ENCODE measurements at places on chromosomes 7 and 10.

DNA sequence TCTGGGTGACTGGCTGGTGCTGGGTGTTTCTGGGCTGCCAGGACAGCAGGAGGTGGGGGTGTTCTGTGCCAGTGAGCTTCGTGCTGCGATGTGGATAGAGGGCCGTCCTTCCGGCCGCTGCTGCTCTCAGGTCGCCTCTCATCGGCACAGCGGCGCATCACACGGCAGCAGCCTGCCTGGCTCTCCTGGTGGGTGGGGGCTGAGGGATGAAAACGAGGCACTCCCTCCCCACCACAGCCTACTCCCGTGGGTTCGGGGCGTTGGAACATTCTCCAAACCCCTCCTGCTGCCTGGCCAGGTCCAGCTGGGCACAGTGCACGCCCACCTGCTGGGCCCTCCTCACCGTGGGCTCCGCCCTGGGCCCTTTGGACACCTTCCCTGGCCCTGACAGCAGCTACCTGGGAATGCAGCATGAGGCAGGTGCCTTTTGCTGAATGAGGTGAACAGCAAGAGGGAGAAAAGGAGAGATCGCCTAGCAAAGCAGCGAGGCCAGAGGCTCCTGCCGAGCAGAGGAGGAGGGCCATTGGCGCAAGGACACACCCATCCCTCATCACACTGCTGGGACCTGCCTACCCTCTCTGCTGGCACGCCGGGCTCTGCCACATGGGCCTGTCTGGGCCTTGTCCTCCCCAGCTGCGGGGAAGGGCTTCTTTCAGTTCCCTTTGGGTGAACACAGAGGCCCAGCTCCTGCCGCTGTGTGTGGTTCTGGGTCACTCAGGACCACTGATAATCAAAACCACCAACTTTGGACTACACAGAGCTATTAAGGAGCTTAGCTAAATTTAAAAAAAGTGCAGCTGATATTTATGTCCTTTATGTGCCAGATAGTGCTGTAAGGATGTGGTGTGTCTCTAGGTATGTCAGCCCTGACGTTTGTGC, 33.4 kb downstream of the INPP5A start:
- DNase-seq: no peak

- no peak for DNase-seq
These were observed 14.2 kb upstream of the PFKP start for GRCh38 chr10:3053155-3053554.

GRCh38 chr7:30185496-30185895, 50.7 kb downstream of the MTURN start:
- no peak for DNase-seq

- no peak for DNase-seq
These were observed 9.3 kb downstream of the DIP2C start for GRCh38 chr10:680146-680545.

- DNase-seq: no peak
These were observed 178.8 kb upstream of the AKR1E2 start for GRCh38 chr10:4647109-4647785.

GRCh38 chr7:171364-171904, 20.9 kb upstream of the FAM20C start:
- no peak for DNase-seq

- DNase-seq: no peak
These were observed 34.5 kb downstream of the MKI67 start for GRCh38 chr10:128091636-128092210.

DNA sequence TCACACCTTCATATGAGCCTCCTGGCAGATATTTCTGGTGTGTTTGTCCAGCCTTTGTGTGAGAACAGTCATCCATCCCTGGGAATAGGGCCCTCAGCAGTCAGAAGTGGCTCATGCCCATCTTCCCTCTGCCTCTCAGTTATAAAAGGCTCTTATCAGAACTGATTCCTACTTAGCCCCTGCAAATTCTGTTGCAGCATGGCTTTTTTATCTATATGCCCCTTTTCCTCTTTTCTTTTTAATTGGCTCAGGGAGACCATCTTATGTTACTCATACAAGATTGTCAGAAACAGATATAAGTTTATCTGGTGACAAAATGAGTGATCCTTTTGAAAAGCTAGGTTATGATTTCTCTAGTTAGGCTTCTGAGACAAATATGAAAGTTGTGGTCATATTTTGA, 194.1 kb downstream of the CREB5 start:
- DNase-seq: no peak

- DNase-seq: no peak
These were observed 47.0 kb downstream of the PDGFA start for GRCh38 chr7:472640-472957.

DNA sequence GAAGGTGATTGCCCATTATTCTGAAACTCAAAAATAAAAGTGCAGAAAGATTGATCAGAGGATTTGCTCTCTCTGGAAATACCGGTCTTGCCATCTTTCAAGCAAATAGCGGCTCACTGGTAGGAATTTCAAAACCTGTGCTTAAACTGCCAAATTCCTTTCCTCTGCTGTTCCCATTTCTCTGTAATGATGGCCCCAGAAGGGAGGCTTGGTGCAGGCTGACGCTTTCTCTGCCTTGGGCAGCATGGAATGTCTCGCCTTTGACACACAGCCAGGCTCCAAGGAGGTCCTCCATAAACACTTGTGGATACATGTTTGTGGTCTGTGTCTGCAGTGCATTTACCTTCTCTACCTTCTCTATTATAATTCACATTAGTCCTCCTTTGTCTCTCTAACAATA, 146.8 kb downstream of the HIBADH start:
- DNase-seq: no peak

- peak; percentile 61 for DNase-seq
These were observed 876 bp downstream of the GNAI1 start for GRCh38 chr7:80135309-80136104.

- no peak for DNase-seq
These were observed 44.3 kb downstream of the INSYN2A start for GRCh38 chr10:127151981-127152699.

GRCh38 chr10:71817831-71818655, 33.0 kb downstream of the PSAP start:
- DNase-seq: no peak

DNA sequence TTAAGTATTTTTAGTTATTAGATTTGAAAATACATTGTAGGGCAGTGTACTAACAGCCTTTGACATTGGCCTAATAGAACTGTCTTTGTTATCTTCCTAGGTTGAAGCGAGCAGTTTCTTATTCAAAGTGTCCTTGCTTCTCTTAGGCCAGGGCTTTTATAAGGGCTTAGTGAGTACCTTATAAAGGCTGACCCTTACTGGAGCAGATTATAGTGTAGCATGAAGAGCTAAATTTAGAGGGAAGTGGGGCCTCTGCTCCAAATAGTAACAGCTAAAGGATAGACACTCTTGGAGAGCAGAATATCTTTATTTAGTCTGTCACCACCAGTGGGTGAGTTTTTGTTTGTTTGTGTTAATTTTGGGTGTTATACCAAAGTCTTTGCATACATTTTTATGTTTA, 15.9 kb downstream of the BZW2 start:
- no peak for DNase-seq

DNA sequence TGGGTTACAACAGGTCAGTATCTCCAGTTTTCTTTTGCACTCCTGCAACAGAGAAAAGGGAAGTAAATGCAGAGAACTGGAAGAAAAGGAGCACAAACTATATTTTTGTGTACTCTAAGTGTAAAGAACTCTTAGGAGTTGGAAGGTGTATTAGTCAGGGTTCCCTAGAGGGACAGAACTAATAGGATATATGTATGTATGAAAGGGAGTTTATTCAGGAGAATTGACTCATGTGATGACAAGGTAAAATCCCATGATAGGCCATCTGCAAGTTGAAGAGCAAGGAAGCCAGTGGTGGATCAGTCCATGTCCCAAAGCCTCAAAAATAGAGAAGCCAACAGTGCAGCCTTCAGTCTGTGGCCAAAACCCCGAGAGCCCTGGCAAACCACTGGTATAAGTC, 22.6 kb upstream of the RAB18 start:
- DNase-seq: no peak

- no peak for DNase-seq
These were observed 115.6 kb downstream of the CDH23 start for GRCh38 chr10:71512312-71512711.

DNA sequence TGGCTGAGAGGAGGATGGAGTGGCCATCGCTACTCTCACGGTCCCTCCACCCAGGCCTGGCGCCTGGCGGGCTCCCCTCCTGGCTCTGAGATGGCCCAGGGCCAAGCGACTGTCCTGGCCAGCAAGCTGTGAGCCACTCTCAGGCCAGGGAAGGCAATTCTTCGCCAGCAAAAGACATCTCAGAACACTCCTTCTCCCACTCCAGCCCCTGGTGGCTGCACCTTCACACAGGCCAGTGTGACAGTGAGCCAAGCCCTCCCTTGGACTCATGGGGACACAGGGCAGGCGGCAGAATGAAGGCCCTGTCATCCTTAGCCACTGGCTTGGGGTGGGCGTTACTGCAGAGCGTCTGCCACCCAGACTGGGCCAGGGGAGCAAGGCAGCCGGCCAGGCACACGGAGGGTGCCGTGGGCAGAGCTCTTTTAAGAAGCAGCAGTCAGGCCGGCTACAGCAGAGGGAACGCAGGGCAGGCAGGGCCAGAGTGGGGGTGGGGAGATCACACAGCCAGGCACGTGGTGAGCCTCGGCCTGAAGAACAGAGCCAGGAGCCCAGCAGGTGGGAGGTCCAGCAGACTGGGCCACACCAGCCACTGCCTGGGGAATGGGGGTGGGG, 14.4 kb downstream of the STK32C start:
- no peak for DNase-seq

DNA sequence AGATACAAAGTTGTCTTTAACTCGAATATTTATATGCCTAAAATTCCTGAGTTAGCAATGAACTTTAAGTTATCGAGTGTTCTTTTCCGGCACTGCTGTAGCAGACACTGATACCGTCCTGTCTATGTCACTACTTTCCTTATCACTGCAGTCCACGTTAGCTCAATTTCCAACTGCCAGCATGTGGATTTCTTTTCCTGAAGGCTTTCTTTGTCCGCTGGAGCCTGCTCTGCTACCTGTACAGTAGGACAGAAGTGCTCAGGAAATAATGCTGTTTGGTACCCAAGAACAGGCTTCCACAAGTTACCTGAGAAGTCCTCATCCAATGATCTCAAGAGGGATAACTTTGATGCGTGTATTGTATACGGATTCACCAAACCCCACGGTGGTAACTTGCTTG, 329.4 kb downstream of the NXPH1 start:
- DNase-seq: no peak

DNA sequence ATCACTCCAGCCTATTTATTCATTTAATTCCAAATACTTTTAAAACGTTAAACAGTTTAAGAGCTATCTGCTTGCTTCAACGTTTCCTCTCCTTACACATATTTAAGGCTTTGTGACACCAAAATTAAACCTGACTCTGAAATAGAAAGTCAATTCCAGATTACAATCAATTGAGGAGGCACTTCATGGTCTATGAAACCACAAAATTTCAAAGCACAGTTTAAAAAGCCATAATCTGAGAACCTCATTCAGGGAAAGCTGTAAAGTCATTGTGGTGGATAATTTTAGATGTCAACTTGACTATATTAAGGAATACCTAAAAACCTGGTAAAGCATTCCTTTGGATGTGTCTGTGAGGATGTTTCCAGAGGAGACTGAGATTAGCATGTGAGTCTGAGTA, 6.2 kb downstream of the SNX13 start:
- no peak for DNase-seq

- DNase-seq: no peak
These were observed 578.9 kb upstream of the SEMA3D start for GRCh38 chr7:85765698-85766298.

DNA sequence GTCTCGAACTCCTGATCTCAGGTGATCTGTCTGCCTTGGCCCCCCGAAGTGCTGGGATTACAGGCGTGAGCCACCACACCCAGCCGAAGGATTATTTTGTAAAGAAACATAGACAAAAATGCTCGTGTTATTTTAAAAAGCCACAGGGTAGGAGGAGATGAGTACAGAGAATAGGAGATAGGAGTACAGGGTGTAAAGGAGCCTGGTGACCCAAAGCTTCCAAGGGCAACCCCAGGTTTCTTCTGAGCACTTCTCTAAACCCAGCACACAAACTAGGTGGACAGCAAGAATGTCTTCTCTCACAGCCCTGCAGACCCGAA, 54.7 kb downstream of the ZNF467 start:
- no peak for DNase-seq

DNA sequence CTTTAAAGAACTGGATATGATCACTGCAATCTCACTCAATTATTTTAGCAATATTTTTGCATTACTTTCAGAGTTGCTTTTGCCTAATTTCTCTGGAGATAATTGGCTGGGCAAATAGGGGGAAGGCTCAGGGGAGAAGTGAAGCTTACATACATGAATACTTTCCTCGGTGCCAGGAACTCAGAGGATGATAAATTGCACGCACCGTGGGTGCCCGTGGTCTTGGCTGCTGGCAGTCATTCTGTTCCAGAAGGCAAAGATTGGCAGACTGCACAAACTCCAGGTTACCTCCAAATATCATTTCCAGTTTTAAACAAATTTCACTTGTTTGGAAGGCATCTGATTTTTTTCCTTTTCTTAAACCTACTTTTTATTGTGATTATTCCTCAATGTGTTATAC, 197.8 kb upstream of the TMEM72 start:
- DNase-seq: no peak

DNA sequence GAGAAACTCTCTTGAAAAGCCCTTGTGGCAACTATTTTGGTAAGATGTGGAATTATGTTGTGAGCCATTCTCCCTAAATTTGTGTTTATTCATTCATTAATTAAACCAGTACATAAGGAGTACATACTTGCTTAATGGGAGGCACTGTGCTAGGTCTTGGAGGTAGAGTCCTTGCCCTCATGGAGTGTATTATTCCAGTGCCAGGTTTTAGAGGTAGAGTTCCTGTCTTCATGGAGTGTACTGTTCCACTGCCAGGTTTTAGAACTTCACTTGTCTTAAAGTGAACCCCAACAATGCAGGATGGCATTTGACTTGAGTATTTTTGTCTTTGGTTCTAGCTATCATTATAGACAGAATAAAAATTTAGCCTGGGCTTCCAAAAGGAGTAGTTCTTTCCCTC, 8.8 kb downstream of the MXI1 start:
- no peak for DNase-seq

- DNase-seq: no peak
These were observed 85.5 kb upstream of the DKK1 start for GRCh38 chr10:52228556-52228955.

- DNase-seq: no peak
These were observed 675.5 kb downstream of the XPNPEP1 start for GRCh38 chr10:109247814-109248213.

DNA sequence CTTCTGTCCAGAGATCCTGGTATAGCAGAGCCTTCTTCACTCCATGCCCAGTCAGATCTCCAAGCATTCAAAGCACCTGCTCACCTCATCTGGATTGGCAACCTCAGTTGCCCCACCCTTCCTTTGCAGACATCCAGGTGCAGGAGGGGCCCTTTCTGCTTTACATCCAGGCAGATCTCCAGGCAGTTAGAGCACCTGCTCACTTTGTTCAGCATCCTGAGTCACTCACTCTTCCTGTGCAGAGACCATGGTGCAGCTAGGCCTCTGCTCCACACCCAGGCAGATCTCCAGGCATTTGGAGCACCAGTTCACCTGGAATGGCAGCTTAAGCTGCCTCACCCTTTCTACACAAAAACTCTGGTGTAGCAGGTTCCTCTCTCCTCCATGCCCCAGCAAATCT, 153.1 kb downstream of the CDK14 start:
- no peak for DNase-seq

Data from stimulated activated naive CD8-positive, alpha-beta T cell treated with anti-CD3 and anti-CD28 coated beads, Interleukin-15, amount 100 ng/mL, for 72 hours (primary cell).